ENCODE measurements at places on chromosomes 3 and 15.
A peak's percentile ranks its signal among the peaks of the same experiment; 100 is the strongest.

DNA sequence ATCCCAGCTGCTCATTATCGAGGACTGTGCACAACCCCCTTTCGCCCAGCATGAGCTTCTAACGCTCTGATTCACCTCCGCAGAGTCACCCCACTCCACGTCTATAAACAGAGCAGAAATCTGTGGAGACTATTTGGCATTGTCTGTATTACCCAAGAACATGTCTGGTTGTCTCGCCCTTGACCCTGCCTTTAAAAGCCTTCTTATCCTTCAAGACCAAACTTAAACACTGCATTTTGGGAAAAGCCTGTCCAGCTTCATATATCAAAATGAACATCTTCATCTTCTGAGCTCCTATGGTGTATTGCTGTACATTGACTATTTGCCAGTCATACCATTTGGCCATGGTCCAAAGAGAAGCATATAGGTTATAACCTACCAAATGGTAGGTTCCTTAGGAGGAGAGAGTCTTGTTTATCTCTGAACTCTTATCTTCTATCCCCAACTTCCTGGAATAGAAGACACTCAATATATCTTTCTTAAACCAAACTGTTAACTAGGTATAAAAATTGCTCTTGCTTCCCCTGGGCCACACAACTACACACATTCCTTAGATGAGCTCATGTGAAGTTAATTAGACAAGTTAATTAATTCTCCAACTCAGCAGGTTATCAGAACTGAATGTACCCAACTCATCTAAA is 90.1 kb downstream of the FBN1 start:
- no peak for DNase-seq

DNA sequence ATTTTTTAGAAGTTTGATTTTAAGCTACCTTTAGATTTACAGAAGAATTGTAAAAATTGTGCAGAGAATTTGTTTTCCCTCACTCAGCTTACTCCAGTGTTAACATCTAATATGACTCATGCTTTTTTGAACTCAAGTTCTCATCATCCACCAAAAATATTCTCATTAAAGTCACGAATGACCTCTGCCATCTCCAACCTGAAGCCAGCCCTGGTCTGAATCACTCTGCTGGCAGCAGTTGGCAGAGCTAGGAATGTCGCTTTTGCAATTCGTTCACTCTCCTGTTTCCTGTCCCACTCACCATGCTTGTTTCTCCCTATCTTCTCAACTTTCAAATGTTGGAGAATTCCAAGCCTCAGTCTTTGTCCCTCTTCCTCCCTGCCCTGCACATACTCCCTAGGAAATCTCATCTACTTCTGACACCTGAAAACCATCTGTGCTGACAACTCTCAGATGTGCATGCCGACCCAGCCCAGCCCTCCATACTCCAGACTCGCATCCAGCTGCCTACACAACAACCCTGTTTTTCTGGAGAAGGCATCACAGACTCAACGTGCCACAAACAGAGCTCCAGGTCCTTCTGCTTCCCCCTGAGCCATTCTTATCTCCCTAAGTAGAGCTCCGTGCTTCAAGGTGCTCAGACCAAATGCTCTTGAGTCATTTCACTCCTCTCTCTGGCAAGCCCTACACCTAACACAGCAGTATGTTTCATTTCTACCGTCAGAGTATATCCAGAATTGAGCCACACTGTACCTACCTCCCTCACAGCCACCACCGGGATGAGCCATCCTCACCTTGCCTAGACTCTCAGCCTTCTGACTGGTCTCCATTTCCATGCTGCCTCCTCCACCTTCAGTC is 24.9 kb downstream of the PRR23E start:
- no peak for DNase-seq

GRCh38 chr15:32936283-32936918 is 218.6 kb downstream of the GREM1 start:
- peak; percentile 2 for DNase-seq

GRCh38 chr3:42019144-42019952 is 57.4 kb upstream of the ULK4 start:
- DNase-seq, result peak; percentile 13

DNA sequence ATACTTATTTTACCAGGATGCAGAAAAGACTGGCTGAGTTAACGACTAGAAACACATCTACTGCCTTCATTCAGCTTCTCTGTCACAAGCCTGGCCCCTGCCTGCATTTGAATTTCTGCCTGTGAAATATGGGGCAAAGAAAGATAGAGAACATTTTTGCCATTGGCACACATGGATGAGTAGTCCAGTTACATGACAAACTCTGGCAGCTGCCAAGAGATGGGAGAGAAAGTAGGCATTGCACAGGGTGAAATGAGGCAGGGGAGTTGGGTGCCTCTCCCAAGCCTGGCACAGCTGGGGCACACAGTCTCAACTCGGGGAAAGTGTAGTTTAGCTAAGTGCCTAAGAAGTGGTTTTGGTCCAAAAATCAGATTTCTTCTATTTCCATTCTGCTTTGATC is 24.0 kb downstream of the ANXA2 start:
- peak; percentile 36 for DNase-seq

- no peak for DNase-seq
These were observed 52.3 kb upstream of the BHLHE40 start for GRCh38 chr3:4926892-4927291.

GRCh38 chr3:38986901-38987300 is 64.8 kb downstream of the SCN11A start:
- no peak for DNase-seq

GRCh38 chr3:71450162-71450561 is 133.4 kb downstream of the FOXP1 start:
- no peak for DNase-seq

DNA sequence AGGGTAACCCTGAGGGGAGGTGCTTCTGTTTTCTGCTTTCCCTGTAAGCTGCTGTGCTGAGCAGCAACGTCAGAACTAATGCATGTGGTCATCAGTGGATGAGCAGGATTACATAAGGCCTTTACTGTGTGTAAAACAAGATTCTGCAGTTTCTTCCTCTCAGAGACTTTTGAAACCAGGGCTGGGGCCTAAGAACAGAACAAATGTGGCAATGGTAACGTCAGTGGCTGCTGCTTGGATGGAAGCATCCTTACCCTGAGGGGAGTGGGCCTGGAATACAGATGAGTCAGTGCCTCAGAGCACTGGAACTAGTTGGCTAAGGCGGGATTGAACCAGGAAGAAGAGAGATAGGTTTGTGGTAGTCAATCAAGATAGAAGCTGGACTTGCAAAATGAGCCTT is 180.2 kb upstream of the KCNH8 start:
- DNase-seq, result no peak
